ENCODE measurements at places on chromosomes 2 and 18.

DNA sequence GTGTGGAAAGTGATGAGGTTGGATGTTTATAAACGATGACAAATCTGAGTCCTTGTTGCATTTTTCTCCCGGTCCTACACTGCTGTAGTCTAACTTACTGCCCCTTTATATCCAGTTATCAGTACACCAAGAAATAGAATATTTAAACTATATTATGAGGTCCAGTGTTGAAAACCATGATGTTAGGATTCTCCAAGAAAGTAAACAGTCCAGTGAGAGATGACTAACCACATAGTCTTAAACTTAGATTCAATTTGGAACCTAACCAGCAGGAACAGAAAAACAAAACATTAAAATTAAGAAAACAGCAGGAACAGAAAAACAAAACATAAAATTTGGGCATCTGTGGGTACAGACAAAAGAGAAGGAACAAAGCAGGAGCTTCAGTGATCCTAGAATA lies 143.2 kb downstream of the TPGS2 start:
- no peak for DNase-seq

DNA sequence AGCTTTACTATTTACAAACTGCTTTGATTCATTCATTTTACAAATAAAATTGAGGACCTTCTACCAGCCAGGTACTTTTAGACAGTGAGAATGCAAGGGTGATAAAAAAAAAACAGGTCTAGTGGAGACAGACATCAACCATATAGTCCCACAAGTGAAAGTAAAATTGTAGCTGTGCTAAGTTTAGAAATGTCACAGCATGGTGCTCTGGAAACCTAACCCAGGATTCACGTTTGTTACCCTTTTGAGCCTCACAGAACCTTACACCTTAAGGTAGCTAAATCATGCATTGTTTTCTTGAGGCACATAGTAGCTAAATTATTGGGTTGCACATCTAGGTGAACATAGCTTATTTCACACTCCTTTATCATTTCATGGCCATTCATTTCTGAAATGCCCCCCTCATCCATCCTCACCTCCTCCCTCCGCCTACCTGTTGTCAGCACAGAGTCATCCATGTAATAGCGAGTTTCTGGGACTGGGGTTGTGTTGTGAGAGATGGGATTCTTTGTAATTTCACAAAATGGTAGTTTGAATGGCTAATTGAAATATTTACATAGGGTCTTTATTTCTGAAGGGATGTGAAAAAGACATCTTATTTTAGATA lies 7.1 kb downstream of the MTA3 start:
- DNase-seq: no peak

DNA sequence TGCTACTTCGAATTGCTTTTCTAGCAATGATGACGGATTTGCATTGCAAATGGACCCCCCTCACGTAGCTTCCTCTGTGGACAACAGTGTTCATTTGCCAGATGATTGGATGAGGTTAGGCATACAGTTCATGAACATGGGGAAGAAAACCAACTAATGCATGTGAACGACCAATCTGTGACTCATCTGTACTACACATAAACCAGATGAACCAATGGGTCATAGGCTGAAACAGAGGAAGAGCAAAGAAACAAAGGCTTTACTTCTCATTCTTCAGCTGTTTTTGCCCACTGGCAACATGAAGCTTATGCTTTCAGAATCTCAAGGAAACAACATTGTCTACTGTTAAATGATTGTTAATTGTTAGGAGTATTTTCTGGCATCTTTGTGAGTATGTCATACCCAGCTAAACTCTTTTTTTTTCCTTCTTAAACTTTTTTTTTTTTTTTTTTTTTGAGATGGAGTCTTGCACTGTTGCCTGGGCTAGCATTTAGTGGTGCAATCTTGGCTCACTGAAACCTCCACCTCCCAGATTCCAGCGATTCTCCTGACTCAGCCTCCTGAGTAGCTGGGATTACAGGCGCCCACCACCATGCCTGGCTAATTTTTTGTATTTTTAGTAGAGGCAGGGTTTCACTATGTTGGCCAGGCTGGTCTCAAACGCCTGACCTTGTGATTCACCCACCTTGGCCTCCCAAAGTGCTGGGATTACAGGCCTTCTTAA lies 35.5 kb downstream of the EFEMP1 start:
- DNase-seq: peak; percentile 76

DNA sequence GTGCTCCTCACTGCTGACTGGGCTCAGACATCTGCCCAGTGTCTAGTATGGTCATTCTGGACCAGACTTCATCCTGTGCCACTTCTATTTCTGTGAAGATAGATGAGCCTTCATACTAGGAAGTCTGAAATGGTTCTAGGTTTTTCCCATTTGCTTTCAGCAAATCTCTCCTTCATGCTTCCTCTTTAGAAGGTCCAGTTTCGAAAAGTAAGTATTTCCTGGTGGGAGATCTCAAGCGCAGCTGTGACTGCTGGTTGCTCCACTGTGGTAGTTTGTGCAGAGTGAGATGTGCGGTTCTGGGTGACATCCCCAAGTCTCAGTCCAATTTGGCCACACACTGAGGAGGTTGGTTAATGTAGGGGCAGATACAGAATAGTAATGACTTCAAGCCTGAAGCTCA lies 14.4 kb downstream of the IL36B start:
- no peak for DNase-seq

GRCh38 chr2:7009207-7009911 lies 92.1 kb downstream of the RNF144A start:
- no peak for DNase-seq

DNA sequence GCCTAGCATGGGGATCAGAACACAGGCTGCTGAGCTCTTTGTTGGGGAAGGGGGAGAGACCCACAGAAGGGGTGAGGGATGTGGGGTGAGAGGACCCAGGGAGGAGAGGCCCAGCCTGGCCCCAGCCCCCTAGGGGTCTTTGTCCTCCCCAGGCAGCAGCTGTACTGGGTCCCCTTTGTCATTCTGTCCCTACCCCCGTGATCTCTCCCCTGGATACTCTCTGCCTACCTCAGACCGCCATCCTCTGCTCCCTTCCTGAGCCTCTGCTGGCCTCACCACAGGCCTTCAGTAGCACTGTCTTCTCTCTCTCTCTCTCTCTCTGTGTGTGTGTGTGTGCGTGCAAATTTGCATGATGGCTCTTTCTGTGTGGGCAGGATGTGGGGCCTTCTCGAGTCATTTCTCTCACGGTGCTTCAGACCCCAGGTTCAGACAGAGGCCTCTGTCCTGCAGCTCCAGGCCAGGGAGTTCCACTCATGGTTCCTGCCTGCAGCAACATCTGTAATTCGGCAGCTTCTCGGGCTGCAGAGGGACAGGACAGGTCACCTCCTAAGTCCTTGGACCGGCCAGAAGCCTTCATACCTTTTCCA lies 1.4 kb downstream of the PSD4 start:
- DNase-seq: peak; percentile 12

DNA sequence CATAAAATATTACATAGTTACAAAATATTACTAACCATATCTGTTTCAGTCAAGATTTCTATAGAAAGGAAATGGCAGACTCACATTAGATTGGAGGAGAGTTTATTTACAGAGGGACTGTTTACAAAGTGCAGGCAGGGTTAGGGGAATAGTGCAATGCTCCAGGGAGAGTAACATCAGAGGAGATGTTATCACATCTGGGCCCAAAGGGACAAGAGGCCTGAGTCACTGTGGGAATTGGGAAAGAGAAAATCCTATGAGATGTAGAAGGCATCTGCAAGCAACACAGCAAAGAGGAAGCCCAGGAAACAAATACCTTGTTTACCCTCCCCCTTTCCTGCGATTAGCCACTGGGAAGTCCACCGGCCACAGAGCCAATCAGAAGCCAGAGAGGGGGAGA lies 227.3 kb upstream of the TANK start:
- no peak for DNase-seq

DNA sequence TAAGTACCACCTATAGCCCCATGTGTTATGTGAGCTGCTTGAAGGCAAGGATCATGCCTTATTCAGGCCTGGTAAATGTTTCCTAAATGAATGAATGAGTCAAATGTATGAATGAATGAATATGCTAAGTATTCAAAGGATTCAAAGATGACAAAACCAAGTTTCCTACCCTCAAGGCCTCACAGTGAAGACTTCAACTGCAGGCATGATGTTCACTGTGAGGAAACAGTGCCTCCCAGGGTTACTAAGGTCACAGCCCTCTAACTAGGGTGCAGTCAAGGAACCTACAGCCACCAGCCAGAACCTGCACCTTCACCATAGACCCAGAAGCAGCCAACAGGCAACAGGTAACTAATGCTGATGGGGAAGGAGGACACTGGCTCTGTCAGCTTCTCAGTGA lies 69.3 kb downstream of the SUMO1 start:
- no peak for DNase-seq

DNA sequence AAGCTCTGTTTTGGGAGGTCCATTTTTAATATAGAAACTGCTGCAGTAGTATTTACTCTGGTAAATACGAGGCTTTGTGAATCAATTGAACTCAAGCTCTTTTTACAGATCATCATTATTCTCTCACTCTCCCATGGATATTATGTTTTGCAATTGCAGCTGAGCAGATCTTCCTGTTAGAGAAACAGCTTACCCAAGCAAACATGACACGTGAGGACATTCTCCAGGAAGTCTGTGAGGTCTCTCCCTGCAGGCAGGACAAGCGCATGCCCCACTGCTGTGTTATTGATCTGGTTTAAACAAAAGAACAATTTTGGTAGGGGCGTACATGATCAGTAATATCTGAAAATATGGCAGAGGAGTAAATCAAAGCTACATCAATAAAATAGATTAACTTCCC lies 72.1 kb downstream of the COL6A3 start:
- DNase-seq: no peak

All from fibroblast of skin of abdomen (primary cell).